ENCODE measurements at places on chromosomes 4 and X.

- ATAC-seq: no peak
These were observed 53.7 kb downstream of the UPRT start for GRCh38 chrX:75327607-75328006.

DNA sequence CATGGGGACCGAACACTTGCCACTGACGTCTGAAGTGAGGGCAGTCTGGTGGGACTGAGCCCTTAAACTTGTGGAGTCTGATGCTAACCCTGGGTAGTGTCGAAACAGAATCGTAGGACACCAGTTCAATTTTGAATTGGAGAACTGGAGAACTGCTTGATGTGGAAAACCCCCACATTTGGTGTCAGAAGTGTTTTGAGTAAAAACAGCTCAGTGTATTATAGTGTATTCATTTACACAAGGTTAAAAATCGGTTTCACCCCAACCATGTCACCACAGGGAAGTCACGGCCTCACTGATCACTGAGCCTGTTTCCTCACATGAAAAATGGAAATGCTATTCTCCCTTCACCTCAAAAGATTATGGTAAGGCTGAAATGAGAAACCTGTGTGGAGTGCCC, 21.9 kb downstream of the PIN4 start:
- ATAC-seq: no peak

GRCh38 chrX:74349387-74349786, 45.4 kb downstream of the ZCCHC13 start:
- no peak for ATAC-seq

- no peak for ATAC-seq
These were observed 1056.3 kb upstream of the IGFBP7 start for GRCh38 chr4:58166490-58166889.

GRCh38 chr4:100721077-100721476, 203.3 kb upstream of the EMCN start:
- ATAC-seq: no peak

GRCh38 chrX:40167850-40168479, 70.2 kb upstream of the BCOR start:
- no peak for ATAC-seq

DNA sequence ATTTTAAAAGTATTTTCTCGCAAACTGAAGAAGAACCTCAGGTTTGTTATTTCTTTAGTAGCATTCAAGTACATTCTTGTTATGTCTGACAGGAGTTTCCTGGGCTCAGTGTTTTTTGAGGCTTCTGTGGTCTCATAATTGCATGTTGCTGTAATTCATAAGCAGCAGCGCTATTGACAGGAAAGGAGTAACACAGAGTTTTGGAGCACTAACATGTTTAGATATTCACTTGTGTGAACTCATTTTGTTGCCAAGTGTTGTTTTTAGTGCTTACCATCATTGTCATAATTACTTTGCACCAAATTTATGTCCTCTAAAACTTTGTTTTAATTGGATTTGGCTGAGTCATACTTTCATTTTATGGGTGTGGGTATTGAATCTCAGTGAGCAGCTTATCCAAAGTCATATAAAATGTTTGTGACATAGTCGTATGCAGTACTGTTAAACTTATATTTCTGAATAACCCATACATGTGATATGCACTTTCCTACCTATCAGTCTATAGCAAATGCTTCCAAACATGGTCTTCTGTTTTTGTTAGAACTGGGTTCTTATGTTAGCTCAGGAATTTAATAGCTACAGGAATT, 358.7 kb upstream of the CTSO start:
- no peak for ATAC-seq

GRCh38 chr4:2393353-2394270, 24.8 kb downstream of the ZFYVE28 start:
- ATAC-seq: peak; percentile 33

DNA sequence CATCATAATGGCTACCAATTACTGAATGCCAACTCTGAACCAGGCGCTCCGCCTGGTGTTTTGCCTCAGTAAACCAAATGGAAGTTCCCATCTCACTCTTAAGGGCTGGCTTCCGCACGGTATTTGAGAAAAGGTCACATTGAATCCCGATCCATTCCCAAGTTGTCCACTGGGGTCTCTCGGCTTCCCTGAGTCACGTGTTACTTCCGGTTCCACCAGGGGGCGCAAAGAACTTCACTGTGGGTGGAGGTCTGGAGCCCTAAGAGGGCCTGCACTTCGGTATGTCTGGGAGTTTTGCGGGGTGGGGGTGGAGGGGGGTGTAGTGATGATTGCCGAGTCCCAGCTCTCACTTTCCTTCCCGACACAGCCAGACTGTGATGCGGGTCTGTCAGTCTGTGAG, 13.4 kb upstream of the NHS start:
- no peak for ATAC-seq

DNA sequence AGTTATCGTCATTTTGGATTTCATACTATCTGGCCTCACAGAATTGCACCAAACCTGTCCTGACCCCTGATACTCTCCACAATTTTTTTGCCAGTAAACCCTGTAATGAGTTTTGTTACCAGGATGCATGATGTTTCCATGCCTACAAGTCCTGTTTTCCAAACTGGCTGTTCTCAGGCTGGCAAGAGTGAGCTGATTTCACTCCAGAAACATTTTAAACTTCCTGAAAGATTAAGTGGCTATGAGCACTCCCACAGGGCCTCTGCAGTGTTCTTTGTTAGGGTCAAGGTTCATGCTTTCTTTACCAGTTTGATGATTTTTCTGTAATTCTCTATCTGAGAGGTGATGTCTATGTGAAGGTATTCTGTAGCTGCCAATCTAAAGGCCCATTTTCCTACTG, 31.7 kb upstream of the PDLIM3 start:
- ATAC-seq: no peak

DNA sequence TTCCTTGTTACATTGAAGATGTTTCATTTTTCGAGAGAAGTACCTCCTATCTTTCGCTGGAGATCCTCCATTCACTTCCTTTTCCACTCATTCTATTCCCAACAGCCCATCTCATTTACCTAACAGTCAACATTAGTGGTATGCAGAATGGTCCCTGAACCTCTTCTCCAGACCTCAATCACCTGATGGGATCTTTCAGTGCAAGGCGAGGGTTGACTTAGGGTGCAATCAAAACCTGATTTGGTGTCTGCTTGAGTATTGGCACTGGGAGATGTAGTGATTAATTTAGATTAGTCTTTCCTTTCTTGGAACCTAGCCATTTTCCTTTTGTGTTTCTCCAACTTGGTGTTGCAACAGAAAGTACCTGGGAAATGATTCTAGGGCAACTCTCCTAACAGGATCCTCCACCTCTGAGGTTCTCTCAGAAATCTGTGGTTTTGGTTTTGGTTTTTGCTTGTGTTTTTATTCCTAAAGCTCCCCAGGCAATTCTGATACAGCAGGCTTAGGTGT, 18.4 kb downstream of the DDX3X start:
- ATAC-seq: no peak

DNA sequence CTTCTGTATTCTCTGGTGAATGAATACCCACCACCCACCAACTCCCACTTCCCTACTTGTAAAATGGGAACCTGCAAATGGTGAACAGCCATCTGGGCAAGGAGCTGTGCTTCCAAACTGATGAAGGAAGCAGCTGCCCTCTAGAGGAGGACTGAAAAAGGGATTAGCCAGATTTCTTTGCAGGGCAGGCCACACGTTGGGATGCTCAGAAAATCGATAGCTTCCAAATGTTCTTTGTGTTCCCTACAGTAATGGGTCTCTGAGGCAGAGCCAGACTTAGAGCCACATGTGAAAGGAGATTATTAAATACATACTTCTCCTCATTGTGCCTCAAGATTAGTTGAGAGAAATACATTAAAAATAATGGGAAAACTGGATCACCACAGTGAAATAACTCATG, 39.3 kb upstream of the LPAR4 start:
- no peak for ATAC-seq

DNA sequence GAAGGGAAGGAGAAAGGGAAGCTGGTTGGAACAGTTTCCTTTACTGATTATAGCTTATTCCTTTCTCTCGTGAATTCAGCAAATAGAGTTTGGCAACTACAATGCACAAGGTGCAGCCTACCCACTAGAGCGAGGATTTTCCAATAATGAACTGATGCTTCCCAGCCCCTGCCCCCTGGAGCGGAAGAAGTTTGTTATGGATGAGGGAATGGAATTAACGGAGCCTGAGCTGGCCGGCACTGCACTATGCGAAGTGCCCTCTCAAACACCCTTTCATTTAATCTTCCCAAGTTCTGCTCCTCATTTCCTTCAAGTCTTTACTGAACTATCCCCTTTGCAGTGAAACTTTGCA, 42.5 kb upstream of the CBR4 start:
- no peak for ATAC-seq

DNA sequence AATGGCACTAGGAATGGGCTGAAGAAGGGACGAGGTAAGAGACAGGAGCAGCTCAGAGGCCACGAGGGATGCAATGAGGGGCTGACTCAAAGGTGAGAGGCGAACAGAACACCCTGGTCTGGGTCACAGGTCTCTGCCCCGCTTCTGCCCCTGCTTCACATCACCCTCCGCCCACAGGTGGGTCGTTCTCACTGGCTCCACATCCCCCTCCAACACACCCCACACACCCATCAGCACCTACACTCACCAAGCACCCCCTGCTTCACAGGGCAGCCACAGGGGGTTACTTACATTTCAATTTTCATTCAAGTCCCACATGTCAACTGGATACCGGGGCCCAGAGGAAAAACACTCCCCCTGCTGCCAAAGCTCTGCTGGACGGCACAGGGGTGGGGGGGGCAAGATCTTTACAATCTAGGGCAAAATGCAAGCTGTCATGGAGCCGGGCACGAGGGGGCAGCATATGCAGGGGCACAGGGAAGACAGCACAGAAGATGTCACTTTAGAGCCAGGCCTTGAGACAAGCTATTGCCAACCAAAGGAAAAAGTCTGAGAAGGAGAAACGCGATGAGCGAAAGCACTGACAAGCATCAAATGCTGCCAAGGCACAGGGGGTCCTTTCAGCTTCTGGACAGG, 94.0 kb downstream of the AFAP1 start:
- ATAC-seq: no peak

DNA sequence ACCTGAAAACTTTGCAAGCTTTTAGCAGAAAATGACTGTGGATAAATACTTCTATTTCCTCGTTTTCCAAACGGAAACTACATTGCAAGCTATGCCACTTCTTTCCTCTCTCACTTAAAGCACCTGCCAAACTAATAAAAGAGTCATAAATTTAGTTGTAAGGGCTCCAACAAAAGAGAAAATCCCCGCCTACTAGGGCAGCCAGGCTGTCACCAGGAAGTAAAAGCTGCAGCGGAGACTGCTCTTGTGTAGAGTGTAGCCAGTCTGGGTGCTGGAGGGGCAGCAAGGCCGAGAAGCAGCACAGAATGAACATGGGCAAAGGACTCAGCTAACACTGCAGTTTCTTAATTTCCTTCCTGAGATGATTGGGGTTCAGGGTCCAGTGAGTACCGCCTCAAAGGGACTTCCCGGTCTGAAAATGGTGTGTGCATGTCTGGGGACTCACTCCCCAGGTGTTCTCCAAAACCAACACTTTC, 89.3 kb upstream of the MAML3 start:
- peak; percentile 46 for ATAC-seq

DNA sequence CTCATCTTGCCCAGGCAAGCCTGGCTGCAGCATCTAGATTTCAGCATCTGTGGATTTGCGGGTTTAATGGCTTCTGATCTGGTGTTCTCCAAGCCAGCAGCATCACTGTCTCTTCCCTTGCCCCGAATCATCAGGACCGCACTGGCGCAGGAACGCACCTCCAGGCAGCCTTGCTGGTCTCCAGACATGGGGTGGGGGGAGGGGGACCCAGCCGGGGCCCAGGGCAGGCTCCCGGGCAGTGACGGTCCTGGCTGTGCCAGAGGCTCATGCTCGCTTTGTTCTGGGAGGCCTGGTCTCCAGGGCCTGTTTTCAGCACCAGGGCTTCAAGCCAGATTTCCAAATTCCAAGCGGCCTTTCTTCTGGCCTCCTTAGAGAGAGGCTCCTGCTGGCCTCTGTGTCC, 4.9 kb downstream of the CFAP99 start:
- ATAC-seq: no peak

DNA sequence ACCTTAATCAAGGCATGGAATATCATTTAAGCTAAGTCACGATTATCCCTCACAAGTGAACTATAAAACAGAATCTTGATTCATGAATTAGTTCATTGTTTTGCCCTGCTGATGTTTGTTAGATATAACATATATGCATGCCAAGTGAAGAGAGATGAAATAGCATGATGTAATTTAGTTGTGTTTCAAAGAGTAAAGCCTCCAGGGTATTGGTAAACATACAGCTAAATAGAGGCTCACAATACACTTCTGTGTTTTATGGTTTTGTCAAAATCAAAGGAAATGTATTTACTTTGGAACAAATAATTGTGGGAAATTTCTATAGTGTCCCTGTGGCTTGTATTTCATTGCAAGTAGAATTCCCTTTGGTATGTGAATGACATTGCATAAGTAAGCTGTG, 69.0 kb upstream of the LEF1 start:
- ATAC-seq: no peak

DNA sequence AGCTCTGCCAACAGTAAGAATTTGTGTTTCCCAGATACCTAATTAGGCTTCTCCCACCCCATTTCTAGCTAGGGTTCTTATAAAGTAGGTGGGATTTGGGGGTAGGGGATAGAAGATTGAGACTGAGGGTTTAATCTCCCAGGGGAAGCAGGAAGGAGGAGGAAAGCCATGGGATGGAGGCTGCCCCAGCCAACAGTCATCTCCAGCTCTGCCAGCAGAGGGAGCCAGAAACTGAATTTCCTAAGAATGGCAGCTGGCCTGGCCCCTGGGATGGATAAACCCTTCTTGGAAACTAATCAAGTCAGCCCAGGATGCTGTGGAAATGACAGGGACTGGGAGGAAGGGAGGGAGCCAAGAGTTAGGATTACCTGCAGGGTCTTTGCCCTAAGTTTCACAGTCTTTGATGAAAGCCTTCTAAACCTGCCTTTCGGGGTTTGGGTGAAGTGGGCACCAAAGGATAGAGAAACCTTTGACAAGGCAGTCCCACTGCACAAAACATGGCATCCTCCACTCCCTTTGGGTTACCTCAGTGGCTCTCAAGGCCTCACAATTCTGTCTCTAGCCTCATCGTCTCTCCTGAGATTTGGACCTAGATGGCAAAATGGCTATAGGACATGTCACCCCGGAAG, 6.7 kb upstream of the ERCC6L start:
- no peak for ATAC-seq

DNA sequence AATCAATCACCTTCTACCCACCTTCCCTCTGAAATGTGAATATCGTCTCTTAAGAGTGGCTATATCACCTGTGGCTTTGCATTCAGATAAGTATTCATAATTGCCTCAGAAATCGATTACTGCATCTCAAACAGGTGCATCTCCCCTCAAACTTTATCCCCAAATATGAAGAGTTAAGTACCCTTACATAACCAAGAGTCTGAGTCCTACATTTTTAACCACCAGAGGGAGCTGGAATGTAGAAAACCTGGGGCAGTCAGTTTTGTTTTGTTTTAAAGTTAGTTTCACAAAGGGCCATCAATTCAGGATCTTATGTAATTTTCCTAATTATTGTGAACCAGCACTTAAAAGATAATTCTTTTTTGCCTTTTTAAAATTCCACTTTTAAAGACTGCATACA, 5.7 kb downstream of the TCEANC start:
- no peak for ATAC-seq

DNA sequence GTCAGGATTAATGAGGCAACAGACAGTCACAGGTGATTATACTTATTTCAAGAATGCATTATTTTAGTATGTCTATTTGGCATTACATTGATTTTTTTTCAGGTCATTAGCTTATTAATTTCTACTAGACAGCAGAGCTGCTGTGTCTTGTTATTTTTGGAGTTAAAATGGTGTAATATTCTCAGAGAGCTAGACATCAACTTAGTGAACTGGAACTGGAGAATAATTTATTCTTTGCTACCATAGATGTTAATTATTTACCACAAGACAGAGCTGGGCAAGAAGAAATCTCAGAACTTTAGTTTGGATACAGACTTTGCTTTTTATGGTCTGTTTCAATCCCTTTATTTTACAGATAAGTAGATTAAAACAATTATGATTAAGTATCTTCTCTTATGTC, 10.2 kb upstream of the HPGD start:
- ATAC-seq: no peak
